ENCODE measurements at places on chromosomes 13 and 19. TPM values are rescaled to one million over a fixed set of nuclear protein-coding genes. Genes with fewer than 3 reads are reported as not detected.

Gene SLC27A5
- 67.5 TPM for total RNA-seq

Gene C19orf85
- total RNA-seq: not detected

DNA sequence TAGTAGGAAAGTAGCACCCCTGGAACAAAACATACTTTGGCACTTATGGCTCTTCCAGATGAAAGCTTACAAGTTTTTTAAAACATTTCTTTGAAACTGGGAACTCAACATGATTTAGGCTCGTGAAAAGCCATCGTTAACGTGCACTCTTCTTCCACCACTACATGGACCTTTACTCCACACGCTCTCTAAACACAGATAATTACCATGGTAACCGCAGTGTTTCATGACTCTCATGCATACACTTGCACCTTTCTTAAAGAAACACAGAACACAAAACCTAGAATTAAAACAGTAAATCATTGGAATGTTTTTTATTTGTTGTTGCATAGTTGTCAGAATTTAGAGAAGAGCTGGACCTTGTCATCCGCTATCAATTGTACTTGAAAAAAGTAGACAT, 154.3 kb downstream of the FGF9 start:
- no peak for DNase-seq

- DNase-seq: no peak
Measured at GRCh38 chr19:52990759-52991418, 22.8 kb upstream of the ERVV-1 start.

DNA sequence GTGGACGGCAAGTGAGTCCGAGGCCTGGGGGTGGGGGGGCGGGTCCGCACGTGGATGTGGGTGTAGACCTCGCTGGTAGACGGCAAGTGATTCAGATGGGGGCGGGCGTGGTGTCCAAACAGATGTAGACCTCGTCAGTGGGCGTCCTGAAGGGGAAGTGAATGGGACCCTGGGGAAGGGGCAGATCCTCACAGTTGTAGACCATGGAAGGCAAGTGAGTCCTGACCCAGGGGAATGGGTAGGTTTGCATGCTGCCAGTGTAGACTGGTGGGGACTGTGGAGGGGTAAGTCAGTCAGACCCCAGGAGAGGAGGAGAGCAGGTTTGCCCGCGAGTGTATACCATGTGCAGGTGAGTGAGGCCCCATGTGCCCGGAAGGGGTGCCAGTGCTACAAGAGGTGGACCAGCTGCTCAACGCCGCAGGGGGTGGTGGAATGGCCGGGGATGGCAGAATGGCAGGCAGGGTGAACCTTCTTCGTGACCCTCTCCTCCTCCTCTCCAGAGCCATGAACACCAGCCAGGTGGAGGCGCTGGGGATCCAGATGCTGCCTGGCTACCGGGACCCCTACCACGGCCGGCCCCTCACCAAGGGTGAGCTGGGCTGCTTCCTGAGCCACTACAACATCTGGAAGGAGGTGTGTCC, 22.1 kb downstream of the COLGALT1 start:
- no peak for DNase-seq

DNA sequence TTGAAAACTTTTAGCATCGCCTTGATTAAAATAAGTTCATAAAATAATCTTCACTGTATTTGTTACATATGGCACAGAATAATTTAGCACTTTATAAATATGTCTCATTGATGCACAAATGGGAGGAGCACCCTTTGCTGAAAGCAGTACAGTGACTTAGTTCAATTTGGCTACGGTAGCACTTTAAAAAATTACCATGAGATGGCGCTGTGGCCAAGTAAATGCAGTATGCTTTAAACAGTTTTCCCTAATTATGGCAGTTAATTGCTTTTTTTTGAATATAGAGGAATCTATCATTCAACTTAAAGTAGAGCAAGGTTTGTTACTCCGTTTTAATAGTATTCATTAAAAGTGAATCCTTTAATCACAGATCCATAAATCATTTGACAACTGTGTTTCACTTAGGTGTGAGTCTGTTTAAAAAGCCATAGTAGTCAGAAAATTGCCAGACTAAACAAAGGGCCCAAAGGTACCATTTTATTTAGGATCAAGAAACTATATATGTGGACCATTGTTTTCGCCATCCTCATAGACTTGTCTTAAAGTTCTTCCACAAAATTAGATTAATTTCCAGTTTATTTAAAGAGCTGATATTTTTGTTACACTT, 34.7 kb upstream of the ESD start:
- peak; percentile 28 for DNase-seq

DNA sequence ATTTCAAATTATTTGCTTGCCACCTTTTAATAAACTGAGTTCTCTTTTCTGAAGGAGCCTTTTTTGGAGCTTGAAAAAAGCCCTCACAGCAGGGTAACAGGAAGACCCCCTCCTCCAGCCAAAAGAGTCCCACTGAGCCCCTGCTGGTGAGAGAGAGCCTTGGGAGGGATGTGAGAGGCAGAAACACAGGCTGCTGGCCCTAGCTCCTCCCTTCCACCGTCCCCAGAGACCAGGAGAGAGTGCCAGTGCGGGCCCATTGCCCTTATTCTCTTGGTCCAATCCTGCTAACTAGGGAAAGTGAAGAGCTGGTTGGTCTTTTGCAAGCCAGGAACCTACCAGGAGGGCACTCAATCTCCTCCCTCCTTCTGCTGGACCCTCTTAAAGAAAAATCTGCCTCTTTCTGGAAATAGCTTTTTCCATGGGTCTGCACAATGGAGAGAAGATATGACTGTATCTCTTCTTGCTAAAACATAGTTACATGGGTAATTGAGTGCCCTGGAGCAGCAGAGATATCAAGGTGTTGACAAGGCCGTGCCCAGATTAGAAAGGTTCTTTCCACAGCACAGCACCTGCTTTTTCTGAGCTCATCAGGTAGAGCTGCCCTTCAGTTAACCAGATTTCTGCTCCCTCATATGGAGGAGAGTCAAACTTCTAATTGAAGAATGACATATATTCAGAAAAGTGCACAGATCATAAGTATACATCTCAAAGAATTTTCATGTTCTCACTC, 113.9 kb downstream of the LRCH1 start:
- no peak for DNase-seq

Gene PDX1
- total RNA-seq: not detected

DNA sequence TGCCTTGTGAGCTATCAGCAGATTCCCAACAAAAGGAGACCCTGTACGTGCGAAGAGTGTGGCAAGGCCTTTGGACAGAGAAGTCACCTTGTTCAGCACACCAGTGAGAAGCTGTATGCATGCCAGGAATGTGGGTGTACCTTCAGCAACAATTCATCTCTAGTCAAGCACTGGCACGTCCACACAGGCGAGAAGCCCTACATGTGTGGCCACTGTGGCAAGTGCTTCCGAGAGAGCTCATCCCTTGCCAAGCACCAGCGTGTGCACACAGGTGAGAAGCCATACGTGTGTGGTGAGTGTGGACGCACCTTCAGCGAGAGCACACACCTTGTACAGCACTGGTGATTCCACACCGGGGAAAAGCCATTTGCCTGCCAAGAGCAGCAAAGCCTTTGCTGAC, 7.6 kb upstream of the ZSCAN22 start:
- DNase-seq: no peak

- no peak for DNase-seq
Measured at GRCh38 chr19:33724021-33724720, 72.5 kb upstream of the KCTD15 start.

Gene HIPK4
- total RNA-seq: 0.09 TPM

DNA sequence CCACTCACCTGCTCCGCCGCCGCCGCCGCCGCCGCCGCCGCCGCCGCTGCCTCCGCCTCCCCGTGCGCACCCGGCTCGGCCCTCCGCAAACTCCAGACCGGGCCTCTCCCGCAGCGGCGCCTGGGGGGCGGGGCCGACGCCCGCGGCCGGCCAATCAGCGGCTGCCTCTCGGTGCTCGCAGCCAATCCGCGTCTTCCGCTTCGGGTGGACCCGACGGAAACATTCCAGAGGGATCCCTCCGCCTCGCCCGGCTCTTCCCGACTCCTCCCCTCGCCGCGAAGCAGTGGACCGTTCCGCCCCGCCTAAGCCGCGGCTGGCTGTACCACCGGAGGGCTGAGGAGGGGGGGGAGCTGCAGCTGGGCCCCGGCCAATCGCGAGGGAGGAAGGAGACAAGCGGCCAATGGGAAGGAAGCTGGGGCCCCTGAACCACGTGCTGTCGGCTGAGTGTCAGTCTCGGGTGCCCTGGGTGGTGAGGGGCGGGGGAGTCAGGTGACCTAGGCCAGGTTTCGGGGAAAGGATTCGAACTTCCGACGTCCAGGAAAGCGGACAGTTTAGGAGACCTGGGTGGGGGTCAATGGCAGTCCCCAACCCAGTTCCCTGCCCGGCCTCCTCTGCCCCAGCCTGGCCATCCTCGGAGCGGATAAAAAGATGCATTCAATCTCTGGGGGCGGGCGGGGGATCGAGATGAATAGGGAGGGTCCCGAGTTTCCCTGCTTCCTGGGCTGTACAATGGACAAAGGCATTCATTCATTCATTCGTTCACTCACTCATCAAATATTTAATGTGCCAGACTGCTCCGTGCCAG, at the start of gene GIPC1:
GIPC1 (minus strand) TSS at position 99 of the 805 bp plus-strand sequence. CDS start 13,151 bp downstream, outside the sequence.
- peak; percentile 100 for DNase-seq

- DNase-seq: peak; percentile 23
Measured at GRCh38 chr19:1734321-1734966, 18.9 kb upstream of the ONECUT3 start.
